ENCODE measurements at places on chromosomes 3 and 15.

GRCh38 chr3:31235062-31235700 is 297.5 kb upstream of the STT3B start:
- no peak for DNase-seq

DNA sequence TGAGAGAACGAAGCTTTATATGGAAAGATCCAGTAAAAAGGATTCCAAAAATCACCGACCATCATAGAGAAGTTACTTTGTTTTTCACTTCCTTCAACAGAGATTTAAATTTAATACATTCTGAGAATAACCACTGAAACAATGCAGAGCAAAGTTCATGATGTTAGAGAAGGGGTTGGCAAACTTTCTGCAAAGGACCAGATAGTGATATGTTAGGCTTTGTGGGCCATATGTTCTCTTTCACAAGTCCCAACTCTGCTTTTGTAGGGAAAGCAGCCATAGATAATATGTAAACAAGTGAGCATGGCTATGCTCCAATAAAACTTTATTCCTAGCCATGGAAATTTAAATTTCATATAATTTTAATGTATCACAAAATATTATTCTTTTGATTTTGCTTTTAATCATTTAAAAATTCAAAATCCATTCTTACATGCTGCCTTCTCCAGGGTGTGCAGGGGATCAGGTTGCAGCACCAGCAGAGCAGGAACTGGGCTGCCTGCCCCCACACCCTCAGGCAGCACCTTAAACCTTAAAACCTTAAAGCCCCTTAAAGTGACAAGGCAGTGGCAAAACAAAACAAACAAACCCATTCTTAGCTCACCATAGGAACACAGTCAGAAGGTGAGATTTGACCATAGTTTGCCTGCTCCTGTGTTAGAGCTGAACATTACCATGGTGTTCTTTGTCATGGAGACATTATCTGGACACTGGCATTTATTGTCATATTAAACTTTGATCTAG is 16.9 kb upstream of the IGSF10 start:
- no peak for DNase-seq

GRCh38 chr15:60419753-60420152 is 22.0 kb upstream of the ANXA2 start:
- DNase-seq: no peak

GRCh38 chr3:98735761-98736269 is 27.3 kb upstream of the ST3GAL6 start:
- no peak for DNase-seq

DNA sequence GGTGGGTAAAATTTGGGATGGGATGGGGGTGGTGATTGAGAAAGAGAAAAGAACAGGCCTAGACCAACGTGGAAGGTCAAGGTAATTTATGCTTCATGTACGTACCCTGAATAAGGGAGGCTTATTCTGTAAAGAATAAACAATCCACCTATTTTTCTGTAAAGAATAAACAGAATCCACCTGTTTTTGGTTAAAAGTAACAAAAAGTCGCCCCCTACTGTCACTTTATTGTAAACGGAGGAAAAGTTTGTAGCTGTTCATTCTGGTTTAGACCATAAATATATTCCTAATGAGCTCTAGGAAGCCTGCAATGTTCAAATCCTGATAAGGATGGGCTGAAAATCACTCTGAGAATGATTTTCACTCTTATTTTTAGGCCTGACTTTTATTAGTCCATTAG is 23.5 kb upstream of the SQOR start:
- DNase-seq: no peak

DNA sequence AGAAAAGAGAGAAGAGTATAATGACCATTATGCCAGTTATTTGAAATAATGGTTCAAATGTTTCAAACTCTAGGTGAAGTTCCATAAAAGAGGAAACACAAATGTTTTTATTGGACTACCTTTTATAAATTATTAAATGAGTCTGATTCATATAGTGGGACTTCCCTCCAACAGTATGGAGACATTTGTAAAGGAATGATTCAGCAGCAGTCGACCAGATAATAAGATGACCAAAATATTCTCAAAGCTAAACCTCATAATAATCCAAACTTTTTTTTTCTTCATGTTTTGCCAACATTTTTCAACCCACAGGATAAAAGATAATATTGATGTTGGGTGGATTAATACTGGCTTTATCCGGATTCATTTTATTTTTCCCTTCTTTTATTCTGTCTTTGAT is 18.8 kb downstream of the TIPARP start:
- no peak for DNase-seq

GRCh38 chr15:73341886-73342600 is 26.7 kb downstream of the HCN4 start:
- peak; percentile 11 for DNase-seq

GRCh38 chr3:151931171-151931570 is 57.7 kb downstream of the SUCNR1 start:
- no peak for DNase-seq

GRCh38 chr15:62840526-62841268 is 201.8 kb upstream of the TPM1 start:
- DNase-seq: no peak

DNA sequence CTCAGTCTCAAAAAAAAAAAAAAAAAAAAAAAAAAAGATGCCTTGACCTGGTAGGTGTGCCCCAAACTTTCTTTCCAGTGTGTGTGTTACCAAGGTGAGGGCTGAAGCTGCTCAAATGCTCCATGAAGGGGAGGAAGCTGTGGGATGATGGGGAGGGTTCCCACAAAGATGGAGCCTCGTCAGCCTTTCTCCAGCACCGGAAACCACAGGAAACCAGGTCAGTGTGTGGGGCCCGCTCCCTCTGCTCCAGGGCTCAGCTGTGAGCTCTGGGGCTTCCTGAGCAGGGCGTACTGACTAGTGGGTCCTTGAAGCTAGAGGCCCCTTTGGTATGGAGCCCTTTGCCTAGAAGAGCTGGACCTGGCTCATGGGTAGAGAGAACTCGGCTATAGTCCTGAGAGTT is 681 bp upstream of the IL17RE start:
- DNase-seq: no peak

GRCh38 chr3:40099871-40100270 is 209.6 kb upstream of the EIF1B start:
- DNase-seq: no peak

DNA sequence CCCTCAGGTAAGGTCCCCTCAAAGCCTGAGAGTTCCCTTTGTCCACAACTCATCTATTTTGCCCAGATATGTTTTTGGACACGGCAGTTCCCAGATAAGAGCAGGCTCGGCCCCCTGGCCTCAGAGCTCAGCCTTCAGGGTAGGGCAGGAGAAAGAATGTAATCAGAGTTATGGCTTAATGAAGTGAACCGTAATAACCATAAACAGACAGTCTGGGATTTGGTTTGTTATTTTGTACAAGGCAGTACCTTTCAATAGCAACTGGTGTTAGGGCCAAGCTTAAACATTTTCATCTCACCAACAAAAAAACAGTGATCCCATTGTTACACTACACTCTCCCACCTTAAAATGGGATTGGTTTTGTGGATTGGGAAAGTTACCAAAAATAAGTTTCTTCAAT is 12.2 kb upstream of the ALDH1A3 start:
- DNase-seq: no peak

DNA sequence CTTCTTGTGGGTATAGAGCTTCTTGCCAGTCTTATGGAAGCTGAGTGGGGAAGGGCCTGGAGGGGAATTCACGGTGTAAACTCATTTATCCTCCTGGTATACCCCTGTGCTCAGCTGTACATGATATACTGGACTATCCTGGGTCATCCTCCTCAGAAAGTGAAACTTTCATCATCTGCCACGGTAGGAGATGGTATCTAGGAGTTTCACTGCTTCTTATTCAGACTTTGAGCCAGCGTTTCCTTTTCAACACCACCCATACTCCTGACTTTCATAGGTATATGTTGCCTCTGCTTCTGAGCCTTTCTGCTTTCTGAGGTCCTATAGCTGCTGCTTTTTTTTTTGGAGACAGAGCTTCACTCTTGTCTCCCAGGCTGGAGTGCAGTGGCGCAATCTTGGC is 15.6 kb downstream of the SENP5 start:
- DNase-seq: no peak

DNA sequence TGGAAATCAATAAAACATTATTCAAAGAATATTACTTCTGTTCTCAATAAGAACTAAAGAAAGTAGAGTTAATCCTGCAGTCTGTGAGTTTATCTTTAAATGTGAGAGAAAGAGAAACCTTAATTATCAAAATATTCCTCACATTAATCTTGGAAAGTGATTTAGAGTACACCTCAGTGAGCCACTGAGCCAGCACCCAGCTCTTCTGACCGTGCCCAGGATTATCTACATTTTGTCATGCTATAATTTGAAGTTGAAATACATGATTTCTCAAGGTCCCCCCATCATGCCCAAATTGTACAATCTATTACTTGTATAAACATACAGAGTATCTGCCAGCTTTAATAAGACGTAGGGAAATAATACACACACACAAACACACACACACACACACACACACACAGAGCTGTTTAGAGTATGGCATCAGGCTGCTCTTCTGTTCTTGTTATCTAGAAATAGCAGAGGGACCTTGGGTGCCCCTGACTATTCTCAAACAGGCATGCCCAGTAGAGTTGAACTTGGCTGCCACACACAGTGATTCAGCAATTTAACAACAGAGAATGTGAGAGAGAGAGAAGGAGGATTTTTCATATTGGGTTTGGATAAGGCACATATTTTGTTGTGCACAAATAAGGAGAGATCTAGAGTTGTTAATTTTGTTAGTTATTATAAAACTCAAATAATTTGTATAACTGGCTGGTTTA is 74.4 kb downstream of the P2RY1 start:
- DNase-seq: no peak

DNA sequence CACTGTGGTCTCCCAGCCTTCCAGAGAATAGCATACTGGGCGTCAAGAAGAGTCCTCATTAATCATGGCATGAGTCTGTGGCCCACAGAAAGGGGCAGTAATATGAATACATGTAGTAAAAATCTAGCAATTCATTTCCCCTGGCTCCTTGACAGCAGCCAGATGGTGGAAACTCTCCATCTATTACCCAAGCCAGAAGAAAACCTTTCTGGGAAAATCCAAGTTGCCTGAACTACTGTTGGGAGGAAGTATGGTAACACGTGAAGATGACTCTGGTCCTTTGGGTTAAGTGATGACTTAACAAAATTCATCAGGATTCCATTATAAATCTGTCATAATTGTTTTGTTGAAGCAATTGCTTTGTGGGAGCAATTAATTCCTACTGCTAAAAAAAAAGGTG is 530.5 kb downstream of the FHIT start:
- DNase-seq: no peak

DNA sequence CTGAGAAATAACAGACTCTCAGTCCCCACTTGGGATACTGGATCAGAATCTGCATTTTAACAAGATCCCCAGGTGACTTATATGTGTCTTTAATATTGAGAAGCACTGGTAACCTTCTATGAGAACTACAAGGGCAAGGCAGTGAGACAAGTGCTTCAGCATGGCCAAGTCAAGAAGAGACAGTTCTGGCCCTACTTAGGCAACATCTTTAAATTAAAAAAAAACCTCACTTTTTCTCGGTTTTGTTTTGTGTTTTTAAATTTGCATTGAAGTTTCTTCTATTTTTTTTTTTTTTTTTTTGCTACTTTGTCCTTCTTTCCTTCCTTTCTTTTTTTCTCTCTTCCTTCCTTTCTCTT is 42.5 kb upstream of the SPTSSB start:
- DNase-seq: no peak

DNA sequence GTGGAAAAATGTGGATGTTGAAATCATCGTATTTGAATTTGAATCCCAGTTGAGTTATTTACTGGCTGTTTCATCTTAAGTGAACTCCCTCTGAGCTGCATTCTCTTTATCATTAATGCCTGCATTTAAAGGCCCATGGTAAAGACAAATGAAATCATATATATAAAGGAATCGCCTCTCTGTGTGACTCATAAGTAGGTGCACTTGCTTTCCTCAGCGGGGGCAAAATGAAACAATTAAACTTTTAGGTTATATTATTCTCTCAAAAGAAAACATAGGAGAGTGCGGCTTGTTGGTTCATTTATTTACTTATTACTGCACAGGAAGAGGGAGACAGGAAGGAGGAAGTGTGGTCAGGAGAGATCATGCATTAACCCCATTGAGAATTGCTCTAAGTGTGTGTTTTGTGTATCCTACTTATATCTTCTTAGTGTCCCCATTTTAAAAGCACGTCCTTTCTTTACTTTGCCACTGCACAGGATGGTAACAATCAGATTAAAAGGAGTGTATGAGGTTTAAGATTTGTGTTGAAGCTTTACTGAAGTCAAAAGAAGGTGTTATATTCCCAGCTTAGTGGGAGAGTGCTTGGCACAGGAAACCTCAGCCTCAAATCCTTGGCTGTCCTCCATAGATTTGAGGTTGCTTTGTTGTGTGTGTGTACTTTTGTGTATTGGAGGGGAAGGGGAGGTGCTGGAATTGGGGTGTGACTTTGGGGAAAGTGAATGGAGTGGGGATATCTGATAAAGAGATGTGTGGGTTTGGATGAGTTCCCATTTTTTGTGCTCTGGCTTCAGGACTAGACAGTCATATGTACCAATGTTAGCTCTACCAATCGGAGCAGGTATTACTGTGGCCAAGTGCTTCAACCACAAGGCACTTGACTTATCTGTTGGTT is 595.8 kb upstream of the NR2F2 start:
- no peak for DNase-seq

- DNase-seq: no peak
These were observed 356.8 kb downstream of the FOXP1 start for GRCh38 chr3:71226565-71227269.

DNA sequence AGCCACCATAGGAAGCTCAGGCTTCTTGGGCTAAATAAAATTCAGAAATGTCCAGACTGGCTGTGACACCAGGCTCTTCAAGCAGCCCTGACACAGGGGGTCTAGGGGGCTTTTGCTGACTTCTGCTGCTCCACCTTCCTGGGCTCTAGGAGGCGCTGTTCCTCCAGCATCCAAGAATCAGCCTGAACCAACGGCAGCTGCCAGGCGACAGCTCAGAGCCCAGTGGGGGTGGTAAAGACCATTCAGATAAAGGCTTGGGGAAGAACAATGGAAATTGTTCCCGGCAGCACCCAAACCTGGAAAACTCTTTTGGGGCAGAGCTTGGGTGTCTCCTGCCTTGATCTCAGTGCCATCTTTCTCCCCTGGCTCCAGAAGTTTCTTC is 21.6 kb upstream of the PSTPIP1 start:
- DNase-seq: peak; percentile 68

- DNase-seq: peak; percentile 64
These were observed 12.9 kb downstream of the ZIC4 start for GRCh38 chr3:147393261-147393942.

DNA sequence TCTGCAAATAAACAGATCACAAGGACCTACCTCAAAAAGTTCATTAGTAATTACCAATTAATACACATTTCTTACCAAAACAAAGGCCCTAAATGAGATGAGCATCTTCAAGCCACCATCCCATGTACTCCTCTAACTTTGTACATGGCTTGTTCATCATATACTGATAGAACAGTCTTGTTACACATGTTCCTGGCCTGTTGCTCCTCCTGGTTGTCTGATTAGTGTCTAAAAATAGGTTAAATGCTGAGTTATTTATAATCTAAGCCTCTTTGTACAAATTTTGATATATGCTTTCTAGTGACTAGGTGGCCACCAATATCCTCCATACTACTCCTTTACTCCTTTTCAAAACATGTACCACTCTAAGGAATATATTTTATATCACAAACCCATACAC is 25.0 kb downstream of the TBC1D5 start:
- no peak for DNase-seq

Measured in hippocampal formation (tissue), 2 donors.